CD4-positive, alpha-beta T cell (primary cell): ENCODE measurements at places on chromosomes 3 and 15. TPM values are rescaled to one million over a fixed set of nuclear protein-coding genes. Genes with fewer than 3 reads are reported as not detected.

The PPP1R14D gene
- not detected for total RNA-seq

The TRPC1 gene
- total RNA-seq, result 4.2 TPM

DNA sequence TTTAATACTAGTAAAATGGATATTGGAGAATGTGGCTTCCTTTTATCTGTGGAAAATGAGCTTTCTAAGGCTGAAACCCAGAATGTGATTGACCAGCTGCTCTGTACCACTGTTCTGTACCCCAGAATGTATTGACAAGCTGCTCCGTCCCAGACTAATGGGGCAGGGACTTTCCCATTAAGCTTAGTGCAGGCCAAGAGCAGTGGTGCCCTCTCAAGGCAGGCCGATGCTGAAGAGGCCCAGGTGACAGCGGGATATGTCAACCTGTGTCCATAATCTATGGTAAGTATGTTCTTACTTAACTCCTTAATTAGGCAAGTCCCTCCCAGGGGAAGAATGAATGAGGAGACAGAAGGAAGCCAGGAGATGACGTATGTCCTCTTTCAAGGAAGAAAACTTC, 31.1 kb downstream of the SGO1 start:
- H3K27me3 ChIP-seq, result no peaks in the 10 kb centered on the region
- H3K36me3 ChIP-seq, result peaks cover 34% of the 10 kb centered on the region
- DNase-seq, result no peak
- peaks cover 3% of the 10 kb centered on the region for H3K4me1 ChIP-seq
- no peak overlapping the region for H3K27ac ChIP-seq

The KNG1 gene
- not detected for total RNA-seq
